ENCODE measurements at places on chromosomes 3 and 15.

- no peak for DNase-seq
Observed at GRCh38 chr15:68421115-68421551, 10.8 kb downstream of the ITGA11 start.

GRCh38 chr3:133050891-133051290 lies 12.7 kb downstream of the TMEM108 start:
- no peak for DNase-seq

DNA sequence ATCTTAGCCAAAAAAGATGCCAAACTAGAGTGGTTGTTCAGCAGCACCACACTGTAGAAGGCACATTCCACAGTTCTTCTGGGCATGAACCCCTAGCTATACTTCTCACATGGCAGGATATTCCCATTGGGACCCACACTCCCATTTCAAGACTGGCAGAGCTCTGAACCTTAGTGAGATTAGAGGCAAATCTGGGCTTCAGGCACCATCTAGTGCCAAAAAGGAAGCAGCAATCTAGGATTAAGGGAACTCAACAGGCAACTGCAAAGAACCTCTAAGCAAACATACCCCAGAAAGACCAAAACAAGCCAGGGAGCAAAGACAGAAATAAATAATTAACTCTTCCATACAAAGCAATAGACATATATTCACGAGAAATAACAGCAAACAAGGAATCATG lies 66.2 kb downstream of the TAFA4 start:
- no peak for DNase-seq

GRCh38 chr15:49978121-49978520 lies 140.9 kb downstream of the ATP8B4 start:
- DNase-seq: no peak

GRCh38 chr3:113000691-113001090 lies 9.9 kb downstream of the GTPBP8 start:
- no peak for DNase-seq
